ENCODE measurements at places on chromosomes 7 and 10. TPM values are rescaled to one million over a fixed set of nuclear protein-coding genes. Genes with fewer than 3 reads are reported as not detected.

DNA sequence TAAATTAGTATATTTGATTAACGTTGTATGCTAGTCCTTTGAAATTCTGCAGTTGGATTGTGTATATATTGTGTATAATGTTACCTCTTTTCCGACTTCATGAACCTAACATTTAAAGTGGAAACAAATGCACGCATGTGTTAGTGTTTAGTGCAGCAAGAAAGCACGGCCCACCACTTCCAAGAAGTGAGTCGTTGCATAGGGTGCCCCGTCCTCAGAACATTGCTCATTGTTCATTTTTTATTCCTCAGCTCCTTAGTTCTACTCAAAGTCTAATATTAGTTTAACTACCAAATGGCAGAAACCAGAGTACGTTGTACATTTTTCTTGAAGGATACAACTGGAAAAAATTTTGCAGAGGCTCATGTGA, 407.6 kb downstream of the AUTS2 start:
- no peak for ATAC-seq

- ATAC-seq: peak; percentile 43
Observed at GRCh38 chr10:28734938-28735759, 57.8 kb downstream of the BAMBI start.

DNA sequence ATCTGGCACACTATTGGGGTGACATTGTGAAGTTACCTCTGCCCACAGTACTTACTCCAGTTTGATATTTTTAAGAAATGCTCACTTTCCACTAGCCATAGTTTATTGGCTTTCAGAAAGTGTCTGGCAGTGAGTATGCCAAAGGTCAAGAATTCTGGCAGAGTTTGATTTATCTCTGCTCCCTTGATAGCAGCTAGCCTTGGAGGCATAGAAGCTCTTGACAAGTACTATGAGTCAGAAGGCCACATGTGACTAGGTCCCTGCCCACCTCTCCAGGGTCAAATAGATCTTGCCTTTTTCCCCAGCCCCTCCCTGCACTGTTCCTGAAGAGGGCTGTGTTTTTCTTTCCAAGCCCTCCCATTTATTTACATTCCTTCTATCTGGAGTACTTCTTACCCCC, 202.2 kb downstream of the AUTS2 start:
- no peak for ATAC-seq

DNA sequence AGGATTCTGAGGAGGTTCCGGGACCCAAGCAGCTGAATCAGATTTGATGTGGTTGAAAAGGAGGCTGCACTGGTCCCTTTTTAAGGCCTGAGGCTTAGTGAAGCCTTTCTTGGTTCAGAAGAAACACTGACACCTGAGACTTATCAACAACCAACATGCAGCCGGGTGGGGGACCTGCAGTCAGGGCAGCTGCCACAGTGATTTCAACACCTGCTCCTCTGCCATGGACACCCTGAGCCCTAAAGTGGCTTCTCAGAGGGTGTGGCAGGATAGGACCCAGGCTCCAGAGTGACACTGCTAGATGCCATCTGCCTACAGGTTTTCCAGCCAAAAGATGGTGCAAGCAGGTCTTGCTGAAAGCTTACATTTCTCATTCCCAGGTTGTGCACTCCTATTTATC, 99.3 kb downstream of the COL13A1 start:
- no peak for ATAC-seq

DNA sequence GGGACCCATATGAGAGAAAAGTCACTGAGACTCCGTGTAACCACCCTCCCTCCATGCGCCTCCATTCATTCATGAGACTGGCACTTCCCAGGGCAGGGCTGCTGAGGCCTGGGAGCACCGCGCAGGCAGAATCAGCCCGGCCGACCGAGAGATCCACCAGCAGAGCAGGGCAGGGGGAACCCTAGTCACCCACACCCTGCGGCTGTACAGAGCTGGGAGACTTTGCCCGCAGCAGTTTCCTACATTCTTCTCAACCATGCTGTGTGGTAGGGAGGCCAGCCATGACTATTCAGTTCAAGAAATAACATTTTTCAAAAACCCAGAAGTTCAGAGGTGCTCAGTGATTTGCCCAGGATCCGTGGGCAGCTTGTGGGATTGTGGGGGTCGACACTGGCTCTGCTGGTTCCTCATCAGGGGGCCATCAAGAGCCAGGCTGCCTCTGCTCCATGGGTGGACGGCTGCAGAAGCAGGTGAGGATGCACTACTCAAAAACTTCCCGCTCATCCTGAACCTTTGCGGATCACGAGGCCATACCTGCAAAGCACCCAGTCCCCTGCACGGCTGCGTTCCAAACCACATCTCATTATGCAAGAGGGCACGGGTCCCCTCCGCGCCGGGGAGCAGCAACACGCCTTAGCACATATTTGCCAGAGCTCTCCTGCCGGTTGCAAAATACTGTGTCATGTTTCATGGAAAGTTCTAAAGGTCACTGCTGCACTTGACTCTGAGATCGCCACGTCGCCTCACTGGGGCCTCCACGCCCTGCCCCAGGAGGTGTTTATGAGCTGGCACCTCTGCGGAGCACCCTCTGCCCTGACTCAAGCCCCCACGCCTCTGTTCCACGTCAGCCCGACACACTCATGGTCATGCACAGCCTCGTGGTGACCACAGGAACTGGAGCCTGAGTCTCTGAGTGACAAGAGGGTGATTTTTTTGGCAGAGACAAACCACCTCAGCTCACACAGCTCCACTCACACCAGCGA, 132.0 kb downstream of the PRKAG2 start:
- ATAC-seq: peak; percentile 87

DNA sequence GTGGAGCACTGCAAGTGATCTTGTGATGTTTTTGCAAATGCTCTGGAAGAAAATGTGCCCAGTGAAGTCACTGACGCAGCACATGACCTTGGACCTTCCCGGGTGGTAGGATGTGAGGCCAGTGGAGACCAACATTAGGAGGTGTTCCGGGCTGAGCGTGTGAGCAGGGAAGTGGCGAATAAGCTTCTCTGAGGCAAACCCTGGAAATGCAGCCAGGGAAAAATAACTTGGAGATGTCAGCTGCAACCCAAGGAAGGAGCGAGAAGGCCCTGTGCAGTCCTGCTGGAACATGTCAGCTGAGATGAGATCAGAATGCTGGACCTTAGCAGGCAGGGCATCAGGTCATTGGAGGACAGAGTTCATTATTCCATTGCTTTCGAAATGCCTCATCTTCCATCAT, 18.6 kb upstream of the SDK1 start:
- ATAC-seq: no peak

DNA sequence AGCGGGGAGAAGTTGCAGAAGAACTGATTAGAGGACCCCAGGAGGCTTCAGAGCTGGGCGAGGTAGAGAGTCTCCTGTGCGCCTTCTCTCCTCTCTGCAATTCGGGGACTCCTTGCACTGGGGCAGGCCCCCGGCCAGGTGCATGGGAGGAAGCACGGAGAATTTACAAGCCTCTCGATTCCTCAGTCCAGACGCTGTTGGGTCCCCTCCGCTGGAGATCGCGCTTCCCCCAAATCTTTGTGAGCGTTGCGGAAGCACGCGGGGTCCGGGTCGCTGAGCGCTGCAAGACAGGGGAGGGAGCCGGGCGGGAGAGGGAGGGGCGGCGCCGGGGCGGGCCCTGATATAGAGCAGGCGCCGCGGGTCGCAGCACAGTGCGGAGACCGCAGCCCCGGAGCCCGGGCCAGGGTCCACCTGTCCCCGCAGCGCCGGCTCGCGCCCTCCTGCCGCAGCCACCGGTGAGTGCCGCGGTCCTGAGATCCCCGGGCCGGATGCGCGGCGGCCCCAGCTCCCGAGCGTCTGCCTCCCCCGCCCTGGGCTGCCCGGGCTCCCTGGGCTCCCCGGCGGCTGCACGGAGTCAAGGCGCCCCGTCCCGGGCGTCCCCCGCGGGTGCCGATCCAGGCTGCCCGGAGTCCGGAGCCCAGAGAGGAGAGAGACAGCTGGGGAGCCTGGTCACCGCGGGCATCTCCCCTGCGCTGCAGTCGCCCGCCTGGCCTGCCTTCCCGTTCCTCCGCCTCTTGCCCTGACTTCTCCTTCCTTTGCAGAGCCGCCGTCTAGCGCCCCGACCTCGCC, at the start of gene PLAU:
Gene PLAU (plus strand): TSS at position 369 of the 789 bp plus-strand sequence. CDS start 424 bp downstream, outside the sequence.
- peak; percentile 55 for ATAC-seq

DNA sequence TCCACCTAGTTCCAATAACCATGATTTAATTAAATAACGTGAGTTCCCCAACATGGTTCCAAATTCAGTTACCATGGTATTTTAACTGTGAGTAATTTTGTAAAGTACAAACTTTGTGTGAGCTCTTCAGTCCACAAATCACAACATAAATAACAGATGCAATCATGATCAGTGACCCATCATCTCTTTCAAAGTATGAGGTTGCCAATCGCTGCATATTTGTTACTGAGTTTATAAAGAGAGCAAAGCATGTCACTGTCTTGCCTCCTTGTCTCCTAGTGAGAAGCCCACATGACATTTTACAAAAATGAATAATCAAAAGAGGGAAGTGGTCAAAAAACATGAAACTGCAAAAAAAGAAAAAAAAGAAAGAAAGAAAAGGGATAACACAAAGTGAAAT, 69.1 kb upstream of the PDSS1 start:
- ATAC-seq: peak; percentile 46

NEUROD6 gene
- not detected for total RNA-seq
